ENCODE measurements at places on chromosomes 1 and 21.

DNA sequence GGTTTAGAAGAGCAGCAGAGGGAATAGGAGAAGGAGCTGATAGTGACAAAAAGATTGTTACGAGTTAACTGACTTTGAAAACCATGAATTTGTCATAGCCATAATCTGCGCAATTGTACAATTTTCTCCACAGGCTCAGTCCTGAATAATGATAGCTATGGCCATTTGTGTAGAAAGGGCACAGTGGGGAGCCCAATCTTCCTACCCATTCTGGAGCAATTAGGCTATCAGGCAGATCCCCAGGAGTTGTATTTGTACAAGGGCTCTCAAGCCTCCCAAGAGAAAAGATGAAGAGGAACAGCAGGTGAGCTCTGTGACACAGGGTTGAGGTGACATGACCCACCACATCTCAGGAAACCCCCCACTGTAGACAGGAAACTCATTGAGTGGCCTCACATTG is 42.1 kb upstream of the SAMD13 start:
- no peak for DNase-seq

DNA sequence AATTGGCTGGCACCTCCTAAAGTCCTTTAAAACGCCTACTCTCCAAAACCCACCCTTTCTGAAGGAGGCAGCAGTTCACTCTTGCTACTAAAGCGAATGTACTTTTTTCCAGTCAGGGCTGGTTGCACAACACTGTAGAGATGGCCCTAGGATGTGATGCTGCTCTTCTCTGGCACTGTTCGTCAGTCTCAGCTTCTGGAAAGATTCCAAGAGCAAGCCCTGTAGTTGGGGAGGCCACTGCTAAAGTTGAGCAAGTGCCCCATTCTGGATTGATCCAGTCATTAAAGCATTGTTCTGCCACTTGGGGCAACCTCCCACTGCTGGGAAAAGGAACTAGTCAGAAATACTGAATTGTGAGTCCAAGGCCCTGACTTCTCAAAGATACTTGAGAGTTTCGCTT is 28.5 kb upstream of the KCNQ4 start:
- peak; percentile 37 for DNase-seq

GRCh38 chr21:42642219-42642745 is 11.1 kb upstream of the PDE9A start:
- DNase-seq = no peak

DNA sequence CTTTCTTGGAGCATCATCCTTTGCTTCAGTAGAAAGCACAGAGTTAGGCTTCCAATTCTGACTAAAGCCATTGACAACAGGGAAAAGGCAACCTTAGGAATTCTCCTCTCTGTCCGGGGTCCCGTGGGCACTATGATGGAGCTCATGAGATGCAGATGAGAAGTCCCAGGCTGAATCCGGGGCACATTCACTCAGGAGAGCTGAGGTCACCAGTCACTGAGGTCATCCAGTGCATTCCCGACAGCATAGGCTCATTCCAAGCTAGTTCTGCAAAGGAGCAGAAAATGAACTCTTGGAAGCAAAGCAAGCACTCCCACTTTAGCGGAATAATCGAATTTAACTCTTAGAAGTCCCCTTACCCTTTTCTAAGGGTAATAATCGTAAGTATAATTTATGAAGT is 6.8 kb downstream of the CR1 start:
- no peak for DNase-seq

- DNase-seq = no peak
Measured at GRCh38 chr1:196380316-196380715, 227.9 kb downstream of the KCNT2 start.
